Skeletal muscle cell (primary cell): ENCODE measurements at places on chromosomes 3 and 15.
A peak's percentile ranks its signal among the peaks of the same experiment; 100 is the strongest.

DNA sequence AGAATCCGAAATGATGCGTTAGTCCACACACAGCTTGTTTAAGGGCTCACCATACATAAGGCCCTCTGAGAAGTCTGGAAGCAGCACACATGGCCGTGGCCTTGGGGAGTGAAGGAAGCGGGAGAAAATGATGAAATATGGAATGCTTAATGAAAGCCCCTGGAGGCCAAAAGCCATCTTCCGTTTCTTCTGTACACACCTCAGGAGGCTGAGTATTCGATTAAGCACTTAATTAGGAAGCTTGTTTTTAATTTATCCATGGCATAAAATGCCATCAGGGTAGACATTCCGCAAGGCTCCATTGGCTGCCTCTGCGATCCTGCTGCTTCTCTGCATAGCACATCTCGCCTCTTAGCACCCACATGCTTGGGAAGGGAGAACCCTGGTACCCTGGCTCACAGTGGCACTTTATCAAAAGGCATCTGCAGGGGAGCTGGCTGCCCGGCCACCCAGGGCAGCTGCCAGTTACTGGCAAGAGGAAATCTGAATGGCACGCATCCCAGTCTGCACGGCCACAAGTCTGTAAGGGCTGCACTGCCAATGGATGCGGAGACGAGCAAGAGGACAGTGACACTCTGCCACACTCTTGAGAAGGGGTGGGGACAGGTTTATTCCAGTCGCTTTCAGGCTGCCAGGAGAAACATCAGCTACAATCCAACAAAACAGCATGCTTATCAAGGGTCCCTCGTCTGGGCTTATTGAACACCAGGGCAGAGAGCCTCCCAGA lies 356.2 kb downstream of the OCA2 start:
- no peak for DNase-seq

DNA sequence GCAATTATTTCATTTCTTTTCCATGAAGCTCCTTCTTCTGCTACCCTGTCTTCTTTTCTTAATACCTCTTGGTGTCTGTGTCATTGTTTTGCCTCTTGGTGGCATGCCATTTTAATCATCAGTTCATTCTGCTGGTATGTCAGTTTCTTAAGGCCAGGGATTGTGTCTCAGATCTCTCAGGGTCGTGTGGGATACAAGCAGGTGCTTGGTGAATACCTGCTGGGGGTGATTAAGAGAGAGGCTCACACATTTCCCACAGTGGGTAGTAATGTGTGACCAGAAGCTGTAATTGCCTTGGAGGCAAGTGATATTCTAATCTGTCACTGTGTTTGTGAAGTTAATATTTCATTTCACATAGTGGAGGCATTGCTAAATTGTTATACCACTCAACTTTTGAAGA lies 361.4 kb upstream of the TRIM42 start:
- no peak for DNase-seq

DNA sequence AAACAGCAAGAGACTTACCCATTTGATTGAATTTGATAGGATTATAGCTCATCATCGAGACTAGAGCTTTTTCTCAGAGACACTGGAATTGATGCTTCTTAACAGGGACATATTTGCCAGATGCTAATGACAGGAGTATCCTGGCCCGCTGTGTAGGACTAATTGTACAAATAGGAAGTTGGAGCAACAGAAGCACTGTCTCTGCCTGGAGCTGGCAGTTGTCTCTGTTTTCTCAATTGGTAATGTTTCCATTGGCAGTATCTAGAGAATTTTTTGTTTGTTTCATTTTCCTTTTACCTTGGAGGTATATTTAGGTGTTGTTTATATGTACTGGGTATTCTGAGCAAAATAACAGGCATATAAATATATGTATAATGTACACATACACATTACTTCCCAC lies 8.9 kb upstream of the PCOLCE2 start:
- DNase-seq: no peak

GRCh38 chr15:90851940-90852339 lies 16.4 kb upstream of the FURIN start:
- DNase-seq: no peak

DNA sequence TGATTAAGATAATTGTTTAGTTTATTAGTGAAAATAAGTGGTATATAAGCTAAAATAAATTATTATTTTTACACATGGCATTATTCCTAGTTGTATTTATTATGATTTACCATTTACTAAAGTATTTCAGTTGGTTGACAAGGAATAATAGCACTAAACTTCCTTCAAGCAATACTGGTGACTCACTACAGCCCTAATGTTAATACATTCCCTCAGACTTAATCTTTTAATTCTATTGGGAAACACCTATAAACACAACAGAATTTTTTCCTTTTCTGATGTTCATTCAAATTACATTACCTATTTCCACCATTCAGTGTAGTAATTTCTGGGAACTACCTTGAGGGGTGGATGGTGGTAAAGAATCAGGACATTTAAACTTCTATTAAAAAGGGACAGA lies 264.0 kb downstream of the TIGIT start:
- DNase-seq: no peak

GRCh38 chr3:106341087-106341486 lies 472.3 kb upstream of the CBLB start:
- DNase-seq: peak; percentile 31

- DNase-seq: no peak
These were observed 151.3 kb upstream of the STRIT1 start for GRCh38 chr3:155444771-155445170.

DNA sequence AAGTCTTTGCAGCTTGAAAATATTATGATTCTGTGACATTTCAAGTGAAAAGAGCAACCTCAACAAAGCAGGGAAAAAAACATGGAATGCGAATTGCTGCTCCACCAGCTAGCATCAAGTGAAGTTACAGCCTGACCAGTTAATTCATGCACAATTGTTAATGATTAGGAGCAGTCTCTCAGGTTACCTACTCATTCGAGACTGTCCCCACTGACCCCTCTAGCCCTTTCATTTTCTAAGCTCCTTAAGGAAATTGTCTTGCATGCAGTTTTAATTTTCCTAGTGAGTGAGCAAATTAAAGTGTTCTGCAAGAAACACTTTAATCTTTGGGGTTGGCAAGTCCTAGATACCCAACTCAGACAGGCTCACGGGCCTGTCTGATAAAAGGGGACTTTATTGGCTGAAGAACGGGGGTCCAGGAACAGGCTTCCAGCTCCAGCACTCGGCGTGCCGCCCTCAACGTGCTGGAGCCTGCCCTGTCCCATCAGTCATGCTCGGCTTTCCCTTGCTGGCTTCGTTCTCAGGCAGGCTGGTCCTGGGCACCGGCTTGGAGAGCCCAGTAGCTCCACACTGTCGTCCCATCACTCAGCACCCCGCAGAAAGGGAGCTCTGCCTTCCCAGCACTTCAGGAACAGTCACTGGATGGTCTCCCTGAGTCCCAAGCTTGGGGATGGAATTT lies 18.3 kb downstream of the PODXL2 start:
- no peak for DNase-seq

GRCh38 chr3:82058809-82059208 lies 297.4 kb upstream of the GBE1 start:
- no peak for DNase-seq

GRCh38 chr15:66747886-66748707 lies 46.1 kb downstream of the SMAD6 start:
- no peak for DNase-seq

GRCh38 chr3:120497818-120498217 lies 47.0 kb upstream of the FSTL1 start:
- DNase-seq: no peak

DNA sequence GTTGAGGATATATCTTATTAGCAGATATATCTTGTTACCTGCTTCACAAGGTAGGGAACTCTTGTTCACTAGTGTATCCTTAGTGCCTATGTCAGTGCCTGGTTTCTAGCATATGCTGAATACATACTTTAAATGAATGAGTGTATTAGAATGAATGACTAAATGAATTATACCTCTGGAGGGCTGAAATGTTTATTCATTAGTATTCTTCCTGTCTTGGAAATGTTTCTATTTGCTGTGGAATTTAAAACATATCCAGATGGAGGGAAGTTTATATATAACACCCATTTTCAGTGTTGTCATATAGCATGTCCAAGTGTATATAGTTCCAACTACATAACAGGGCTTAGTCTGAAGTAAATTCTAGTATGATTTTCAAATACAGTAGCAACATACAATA lies 581.5 kb downstream of the TBL1XR1 start:
- DNase-seq: no peak

DNA sequence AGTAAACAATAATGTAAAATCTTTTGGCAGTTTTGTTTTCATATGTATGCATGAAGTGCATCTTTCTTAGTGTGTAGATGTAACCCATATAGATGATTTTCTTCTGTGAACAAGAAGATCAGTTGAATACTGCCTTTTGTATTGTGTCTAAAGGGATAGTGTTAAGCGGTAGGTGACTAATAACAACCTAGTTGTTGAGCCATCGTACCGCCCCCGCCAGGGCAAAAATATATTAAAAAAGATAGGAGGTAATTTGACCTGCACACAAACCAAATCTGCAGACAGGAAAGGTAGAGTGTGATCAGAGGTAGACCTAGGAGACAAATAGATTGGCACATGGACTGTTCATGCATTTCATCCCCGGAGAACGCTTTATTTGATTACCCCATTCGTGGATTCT lies 3.3 kb upstream of the GMNC start:
- DNase-seq: no peak

DNA sequence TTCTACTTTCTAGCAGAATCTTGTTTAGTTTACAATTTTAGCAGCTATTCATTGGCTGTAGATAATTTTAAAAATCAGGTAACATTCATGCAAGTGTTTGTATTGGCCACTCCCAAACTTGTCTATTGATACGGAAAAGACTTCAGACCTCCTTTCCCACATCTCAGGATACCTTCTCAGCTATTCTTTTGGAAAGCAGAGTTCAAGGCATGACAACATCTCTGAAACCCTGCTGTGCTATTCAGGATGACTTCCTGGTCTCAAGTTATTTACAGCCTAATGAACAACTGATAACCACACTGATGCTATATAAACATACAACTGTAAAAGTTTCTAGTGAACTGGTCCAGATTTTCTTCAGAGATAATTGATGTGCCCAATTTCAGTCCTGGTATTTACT lies 55.8 kb downstream of the DZIP3 start:
- no peak for DNase-seq

- no peak for DNase-seq
These were observed 11.6 kb downstream of the PHLDB2 start for GRCh38 chr3:111870620-111871019.

DNA sequence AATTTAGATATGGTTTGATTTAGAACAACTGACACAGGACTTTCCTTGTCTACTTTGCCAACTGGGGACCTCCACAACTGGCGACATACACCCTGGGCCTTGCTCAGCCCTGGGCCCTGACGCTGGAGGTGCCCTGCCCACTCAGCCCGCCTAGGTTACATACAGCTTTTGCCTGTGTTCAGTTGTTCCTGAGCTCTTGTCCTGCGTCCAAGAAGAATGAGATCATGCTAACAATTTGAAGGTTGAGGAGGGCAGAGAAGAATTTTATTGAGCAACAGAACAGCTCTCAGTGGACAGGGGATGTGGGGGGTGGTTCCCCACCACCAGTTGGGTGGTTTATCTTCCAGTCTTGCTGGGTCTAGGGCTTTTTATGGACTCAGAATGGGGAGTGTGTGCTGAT lies 67.9 kb downstream of the IQCH start:
- DNase-seq: peak; percentile 56

GRCh38 chr3:174477491-174477890 lies 381.6 kb upstream of the NAALADL2 start:
- DNase-seq: no peak

DNA sequence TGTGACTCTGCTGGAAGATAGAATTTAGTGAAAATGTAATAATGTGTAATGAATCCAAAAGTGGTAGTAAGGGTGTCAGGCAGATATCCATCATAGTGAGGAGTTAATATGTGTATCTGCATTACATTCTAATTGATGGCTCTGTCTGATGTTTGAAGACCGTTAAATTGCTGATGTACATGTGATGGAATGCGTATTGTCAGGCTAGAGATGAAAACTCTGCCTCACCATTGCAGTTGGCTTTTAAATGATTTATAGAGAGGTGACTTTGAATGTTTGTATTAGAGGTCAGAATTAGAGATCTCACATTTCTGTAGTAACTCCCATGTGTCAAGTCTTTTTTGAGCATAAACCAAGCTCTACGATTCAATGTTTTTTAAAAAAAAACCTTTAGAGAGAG lies 234.6 kb downstream of the NAALADL2 start:
- no peak for DNase-seq

DNA sequence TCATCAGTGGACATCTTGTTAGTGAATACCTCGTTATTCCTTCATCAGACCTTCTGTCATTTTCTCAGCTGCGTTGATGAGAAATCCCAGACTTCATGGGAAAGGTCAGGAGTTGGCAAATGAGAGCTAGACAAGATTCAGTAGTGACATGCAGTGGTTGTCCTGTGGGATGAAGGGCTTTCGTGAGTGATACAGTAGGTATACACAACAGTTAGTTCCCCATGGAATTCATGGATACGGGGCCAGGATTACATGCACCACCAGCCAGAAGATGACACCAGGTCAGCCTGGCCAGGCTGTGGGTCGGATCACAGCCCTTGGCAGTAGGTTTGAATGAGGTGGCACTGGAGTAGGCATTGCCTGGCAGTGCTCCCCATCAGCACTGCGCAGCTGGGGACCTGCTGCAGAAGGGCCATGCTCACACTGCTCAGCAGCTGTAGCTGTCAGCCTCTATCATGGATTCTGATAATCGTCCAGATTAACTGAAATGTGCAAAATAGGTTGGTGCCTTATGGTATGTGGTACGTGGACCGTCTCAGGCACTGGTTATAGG lies 150.1 kb downstream of the SLCO3A1 start:
- no peak for DNase-seq

DNA sequence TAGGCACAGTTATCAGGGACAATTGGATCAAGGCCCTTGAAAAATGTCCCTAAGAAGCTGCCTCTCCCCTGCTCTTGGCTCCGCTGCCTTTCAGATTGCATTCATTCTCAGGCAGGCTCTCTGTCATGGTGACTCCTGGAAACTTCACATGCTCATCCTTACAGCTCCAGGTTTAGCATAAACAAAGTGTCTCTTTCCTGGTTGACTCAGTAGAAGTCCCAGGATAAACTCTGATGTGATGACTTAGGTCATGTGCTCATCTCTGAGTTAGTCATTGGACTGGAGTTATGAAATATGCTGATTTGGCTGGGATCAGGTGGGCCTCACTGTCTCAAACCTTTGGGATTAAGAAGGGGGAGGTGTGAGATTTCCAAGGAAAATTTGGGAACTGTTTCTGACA lies 243.8 kb downstream of the ZNF621 start:
- no peak for DNase-seq
